ENCODE measurements at places on chromosomes 5 and 9. TPM values are rescaled to one million over a fixed set of nuclear protein-coding genes. Genes with fewer than 3 reads are reported as not detected.

GRCh38 chr5:61076626-61077025, 85.6 kb downstream of the SMIM15 start:
- no peak for DNase-seq

GRCh38 chr5:81162501-81162900, 70.6 kb upstream of the CKMT2 start:
- DNase-seq = no peak

GRCh38 chr5:143922718-143923117, 110.8 kb downstream of the HMHB1 start:
- DNase-seq = no peak

- no peak for DNase-seq
Observed at GRCh38 chr9:134929193-134930158, 11.8 kb upstream of the FCN1 start.

The OMD gene
- total RNA-seq = not detected

All from liver (tissue), 10 donors.